ENCODE measurements at places on chromosomes 5 and 9.

DNA sequence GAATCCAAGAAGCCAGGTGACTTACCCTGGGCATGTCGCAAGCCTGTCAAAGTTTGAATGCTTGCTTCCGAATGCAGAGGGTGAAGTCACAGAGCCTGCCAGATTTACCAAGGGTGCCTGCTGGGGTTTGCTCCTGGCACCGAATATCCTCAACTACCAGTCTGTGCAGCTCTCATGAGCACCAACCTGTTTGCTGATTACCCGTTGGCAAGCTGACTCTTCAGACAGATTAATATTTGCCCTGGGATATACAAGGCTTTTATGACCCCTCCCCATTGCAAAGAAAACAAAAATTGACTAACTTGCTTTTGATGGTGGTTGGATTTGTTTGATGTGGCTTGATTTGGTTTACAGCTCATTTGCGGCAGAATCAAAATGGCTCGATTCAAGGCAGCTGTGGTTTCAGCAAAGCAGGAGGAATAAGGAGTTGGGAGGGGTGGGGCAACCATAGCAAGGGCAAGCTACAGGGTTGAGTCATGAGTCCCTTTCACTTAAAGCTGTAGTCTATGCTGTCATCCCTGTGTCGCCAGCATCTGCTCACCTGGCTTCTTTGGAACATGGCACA is 82.3 kb upstream of the AGXT2 start:
- no peak for DNase-seq

DNA sequence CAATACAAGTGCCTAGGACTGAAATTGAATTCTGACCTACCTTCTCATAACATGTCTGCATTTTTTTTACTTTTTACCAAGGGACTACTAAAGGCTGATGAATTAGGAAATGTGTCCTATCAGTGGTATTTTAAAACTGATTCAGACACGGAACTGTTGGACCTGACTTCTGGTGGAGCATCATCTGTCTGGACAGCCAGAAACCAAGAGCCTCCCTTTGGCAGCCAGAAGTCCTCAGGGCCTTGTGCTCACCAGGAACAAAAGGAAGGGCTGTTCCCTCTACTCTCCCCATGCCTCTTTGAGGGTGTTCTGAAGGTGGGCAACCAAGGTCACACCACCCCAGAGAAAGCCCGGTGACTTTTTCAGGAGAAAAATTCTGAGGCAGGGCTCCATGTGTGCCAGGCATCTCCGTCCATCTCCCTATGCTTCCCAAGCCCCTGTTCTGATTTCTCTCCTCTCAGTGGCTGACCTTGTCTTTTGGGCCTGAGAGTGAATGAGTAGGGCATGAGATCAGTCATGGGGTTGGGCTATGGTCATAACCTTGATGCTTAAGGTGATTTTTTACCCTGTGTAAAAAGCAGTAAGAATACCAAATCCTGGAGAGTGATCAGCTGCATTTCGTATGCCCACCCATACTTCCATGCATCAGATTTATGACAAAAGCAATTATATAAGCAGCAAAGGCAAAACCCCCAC is 143.7 kb downstream of the SCAMP1 start:
- no peak for DNase-seq

GRCh38 chr5:98768160-98768959 is 5.1 kb upstream of the RGMB start:
- DNase-seq = no peak

GRCh38 chr9:119773823-119774222 is 404.6 kb upstream of the BRINP1 start:
- no peak for DNase-seq

- no peak for DNase-seq
Observed at GRCh38 chr5:17431272-17432050, 66.6 kb upstream of the TAF11L2 start.

GRCh38 chr5:134466241-134467069 is 54.8 kb upstream of the CDKN2AIPNL start:
- peak; percentile 27 for DNase-seq

Data from cortex of kidney (tissue), 1 donor.